ENCODE measurements at places on chromosomes 4 and X.

DNA sequence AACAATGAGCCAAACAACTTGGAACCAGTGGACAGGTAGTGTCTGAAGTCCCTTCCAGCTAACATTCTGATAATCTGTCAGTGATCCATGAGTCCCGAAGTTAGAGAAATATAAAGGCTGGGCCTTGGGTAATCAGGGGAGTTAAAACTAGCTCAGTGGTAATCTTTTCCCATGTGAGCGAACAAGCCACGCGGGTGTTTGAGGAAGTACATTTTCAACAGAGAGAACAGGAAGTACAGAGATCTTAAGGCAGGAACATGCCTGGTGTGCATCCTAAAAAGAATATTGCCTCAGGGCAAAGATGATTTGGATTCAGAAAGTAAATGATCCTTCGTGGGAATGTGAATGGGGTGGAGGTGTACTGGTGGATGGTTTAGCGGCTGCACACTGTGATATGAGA, 42.9 kb downstream of the FNIP2 start:
- no peak for DNase-seq

- no peak for DNase-seq
These were observed 85.4 kb downstream of the RPS3A start for GRCh38 chr4:151184523-151185458.

GRCh38 chrX:155070663-155070974, 317 bp downstream of the CMC4 start:
- DNase-seq: no peak

- DNase-seq: no peak
These were observed 87.3 kb upstream of the UNC5C start for GRCh38 chr4:95636061-95636460.

- no peak for DNase-seq
These were observed 382.6 kb upstream of the NOCT start for GRCh38 chr4:138632856-138633579.

DNA sequence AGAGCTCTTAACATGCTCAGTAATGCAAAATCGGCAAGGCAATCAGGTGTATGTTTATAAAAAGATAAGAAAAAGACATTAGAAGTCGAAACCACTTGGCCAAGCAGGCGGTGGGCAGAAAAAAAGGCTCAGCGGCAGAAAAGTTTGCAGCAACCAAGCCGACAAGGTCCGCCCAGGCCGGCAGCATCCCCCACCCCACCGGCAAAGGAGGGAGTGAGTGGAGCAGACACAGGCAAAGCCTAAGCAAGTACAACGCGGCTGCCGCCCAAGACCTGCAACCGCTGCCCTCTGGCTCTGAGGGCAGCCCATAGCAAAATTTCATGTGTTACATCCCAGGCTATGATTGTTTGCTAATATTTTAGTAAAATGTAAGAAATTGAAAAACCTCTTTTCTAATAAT, 125.4 kb upstream of the ZCCHC13 start:
- no peak for DNase-seq

DNA sequence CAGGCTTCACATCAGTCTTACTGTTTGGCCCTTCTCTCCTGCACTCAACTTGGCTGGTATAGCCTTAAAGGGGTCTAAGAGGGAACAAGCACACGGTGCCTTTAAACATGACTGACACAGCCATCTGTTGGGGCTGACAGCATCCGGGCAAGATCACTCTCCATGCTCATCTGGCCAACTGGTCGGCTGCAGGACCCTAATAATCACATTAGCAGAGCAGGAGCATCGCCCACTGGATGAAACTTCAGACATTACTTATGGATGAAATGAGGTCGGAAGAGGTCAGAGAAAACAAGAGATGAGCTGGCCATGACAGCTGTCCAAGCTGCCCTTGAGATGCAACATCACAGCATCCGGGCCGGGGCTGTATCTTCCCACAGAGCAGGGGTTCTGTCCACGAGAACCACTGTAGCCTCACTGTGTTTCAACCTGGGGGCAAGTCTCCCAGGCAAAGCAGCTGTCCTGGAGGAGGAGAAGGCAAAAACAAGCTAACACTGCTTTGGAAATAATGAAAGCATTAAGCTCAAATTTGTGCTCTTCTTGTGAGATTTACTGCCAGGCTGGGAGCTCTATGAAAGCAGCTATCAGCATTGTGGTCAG, 94.4 kb upstream of the TTC29 start:
- DNase-seq: no peak

DNA sequence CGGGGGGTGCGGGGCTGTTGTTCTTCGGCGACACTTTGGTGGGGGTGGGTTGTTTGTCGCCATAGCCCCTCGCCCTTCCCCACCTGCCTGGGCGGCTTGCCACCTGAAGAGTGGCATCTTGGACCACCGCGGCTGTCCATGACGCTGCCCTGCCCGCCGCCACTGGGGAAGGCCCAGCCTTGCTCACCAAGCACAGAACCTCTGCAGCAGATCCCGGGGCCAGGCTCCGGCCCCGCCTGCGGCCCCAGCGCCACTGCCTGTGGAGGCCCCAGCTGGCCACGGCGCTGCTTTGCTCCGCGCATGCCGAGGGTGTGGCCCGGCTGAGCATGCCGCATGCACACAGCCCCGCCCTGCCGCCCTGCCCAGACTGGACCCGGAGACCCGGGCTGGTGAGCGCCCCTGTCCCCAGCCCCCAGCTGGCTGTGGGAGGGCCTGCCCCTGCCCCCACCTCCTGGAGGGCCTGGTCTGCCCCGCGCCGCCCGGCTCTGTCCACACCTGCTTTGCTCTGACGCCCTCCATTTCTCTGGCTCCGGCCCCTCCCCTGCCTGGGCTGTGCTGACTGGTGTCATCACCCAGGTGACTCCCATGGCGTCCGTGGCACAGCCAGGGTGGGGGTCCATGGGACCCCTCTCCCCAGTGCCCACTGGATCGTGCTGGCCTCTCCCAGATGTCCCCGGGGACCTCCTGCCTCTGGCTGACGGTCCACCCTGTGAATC, 5.3 kb downstream of the NAT8L start:
- no peak for DNase-seq

GRCh38 chrX:7941390-7942042, 14.3 kb upstream of the PNPLA4 start:
- DNase-seq: no peak

GRCh38 chr4:77952457-77952856, 89.8 kb downstream of the MRPL1 start:
- DNase-seq: no peak

DNA sequence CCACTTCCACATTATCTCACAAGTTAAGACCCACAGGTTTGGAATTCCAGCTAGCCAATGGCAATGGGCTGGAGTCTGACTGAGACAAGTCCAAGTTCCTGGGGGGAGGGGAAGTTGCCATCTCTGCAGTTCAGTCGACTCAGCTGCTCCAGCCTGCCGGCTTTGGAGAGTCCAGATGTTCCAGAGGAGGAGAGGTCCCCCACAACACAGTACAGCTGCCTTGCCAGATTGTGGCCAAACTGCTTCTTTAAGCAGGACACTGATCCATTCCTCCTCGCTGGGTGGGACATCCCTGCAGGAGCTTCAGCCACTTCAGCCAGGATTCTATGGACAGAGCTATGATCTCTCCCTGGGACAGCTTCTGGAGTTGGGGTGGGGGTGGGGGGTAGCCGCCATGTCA, 199.2 kb downstream of the EDA start:
- DNase-seq: no peak

GRCh38 chrX:65677954-65678469, 10.6 kb downstream of the MSN start:
- DNase-seq: no peak

- DNase-seq: no peak
These were observed 288.5 kb downstream of the TENM3 start for GRCh38 chr4:182531555-182532162.

DNA sequence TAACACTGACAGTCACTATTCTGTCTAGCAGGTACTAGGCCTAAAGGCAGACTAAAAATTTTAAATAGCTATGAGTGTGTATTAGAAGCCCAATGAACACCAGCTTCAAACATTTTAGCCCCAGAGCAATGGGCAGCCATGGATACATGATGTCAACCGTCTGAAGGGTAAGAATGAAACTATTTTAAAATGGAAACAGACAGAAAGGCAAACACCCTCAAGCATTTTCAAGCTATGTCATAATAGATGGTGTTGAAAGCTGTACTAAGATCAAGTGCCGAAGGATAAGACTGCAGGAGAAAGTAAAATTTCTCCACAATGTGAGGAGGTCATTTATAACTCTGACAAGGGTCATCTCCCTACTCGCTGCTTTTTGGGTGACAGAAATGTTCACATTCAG, 225.0 kb downstream of the COL25A1 start:
- DNase-seq: no peak

DNA sequence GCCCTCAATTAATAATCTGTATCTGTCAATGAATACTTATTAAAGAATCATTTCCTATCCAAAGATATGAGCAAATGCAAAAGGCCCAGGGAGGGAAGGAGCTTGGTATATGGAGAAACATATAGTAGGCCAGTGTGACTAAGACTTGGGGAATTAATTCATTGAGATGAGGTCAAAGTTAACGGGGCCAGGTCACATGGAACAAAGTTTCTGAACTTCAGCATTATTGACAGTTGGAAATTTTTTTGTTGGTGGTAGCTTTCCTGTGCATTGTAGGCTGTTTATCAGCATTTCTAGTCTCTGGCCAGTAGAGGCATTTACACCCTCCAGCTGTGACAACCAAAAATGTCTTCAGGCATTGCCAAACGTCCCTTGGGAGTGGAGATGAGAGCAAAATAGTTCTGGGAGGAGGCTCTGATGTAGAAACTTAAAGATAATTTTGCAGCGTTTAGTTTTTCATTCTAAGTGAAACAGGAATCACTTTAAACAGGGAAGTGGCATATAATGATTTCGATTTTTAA, 202.0 kb downstream of the SLC4A4 start:
- no peak for DNase-seq

GRCh38 chr4:13262816-13263215, 221.3 kb downstream of the RAB28 start:
- DNase-seq: no peak

- DNase-seq: no peak
These were observed 155.9 kb downstream of the STIM2 start for GRCh38 chr4:27016551-27016950.

DNA sequence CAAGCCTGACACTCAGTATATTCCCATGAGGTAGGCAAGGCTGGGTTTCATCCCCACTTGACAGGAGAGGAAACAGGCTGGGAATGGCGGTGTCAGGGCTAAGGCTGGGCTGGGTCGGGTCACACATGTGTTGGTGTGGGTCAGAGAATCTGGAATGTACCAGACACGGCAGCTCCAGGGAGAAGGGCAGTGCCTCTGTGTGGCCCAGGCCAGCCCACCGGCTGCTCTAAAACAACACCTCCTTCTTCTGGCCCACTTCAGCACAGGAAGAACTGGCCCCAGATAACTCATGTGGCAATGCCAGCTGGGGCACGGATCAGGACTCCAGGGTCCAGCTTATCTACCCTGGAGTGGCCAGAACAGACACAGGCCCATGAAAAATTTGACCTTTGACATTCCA, 6.3 kb downstream of the HAUS7 start:
- no peak for DNase-seq

DNA sequence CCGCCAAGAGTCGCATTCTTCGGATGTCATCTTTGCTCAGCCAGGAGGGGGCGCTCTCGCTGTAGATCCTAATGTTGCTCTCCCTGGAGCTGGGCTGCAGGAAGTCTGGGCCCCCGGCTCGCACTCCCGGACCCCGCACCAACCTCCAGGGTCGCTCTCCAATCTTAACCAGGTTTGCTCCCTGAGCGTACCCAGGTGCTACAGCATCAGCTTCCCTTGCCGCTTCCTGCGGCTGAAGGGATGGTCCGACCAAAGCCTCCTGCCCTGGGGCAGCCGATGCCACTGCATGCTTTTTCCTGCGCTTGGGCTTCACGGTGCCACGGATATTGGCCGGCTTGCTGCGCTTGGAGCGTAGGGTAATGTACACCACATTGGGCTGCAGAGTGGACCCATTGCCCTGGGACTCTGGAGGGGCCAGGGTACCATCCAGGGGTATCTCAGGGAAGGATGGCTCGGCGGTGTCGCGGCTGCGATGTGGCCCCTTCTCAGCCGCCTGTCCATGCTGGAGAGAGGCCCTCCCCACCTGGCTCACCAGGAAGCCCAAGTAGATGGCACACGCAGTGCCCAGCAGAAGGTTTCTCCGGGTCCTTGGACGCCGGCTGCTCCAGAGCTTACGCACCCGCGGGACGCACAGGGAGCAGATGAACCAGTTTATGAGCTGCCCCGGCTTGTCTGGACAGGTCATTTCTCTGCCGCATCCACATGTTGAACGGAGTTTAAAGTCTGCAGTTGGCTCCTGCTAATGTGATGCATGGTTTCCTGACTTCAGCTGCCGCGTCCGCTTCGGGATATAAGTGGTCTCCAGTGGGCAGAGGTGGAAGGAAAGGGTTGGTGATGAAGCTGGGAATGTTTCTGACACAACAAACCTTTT, 1.9 kb downstream of the GASK1B start:
- no peak for DNase-seq

GRCh38 chr4:3607690-3608552, 75.7 kb upstream of the LRPAP1 start:
- no peak for DNase-seq

GRCh38 chrX:125319646-125320521, at the start of gene TEX13C:
Gene TEX13C, plus strand, starts transcription at chrX:125319871. Its CDS starts 249 bp downstream, at chrX:125320120.
- DNase-seq: no peak

- no peak for DNase-seq
These were observed 108.8 kb upstream of the BMP2K start for GRCh38 chr4:78667325-78667724.

Measured in left renal cortex interstitium (tissue), 4 donors.